T1000 (cell line): ENCODE measurements at places on chromosomes 13 and 19.
A peak's percentile ranks its signal among the peaks of the same experiment; 100 is the strongest.

DNA sequence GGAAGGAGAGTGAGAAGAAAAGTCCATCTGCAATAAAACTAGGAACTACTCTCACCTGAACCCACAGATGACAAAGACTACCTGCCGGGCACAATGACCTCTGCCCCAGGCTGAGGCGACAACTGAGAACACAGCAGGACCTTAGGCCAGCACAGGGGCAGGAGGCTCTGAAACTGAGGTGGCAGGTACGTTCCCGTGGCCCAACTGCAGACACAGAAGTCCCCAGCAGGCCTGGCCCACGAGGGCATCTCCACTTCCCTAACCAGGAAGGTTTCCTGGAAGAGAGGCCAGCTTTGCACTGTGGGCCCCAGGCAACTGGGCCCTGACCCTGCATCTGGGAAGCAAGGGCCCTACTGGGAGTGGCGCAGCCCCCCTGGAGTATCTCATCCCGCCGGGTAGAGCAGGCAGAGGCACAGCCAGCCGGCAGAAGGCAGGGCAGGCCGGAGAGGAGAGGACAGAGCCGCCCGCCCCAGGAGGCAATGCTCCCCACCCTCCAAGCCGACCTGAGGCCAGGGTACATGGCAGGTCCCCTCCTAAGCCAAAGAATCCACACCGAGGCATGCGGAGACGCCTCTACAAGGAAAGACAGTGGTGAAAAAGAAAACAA is 32.7 kb downstream of the STK24 start:
- DNase-seq, result no peak

GRCh38 chr19:17473041-17473440 is 2.7 kb downstream of the SLC27A1 start:
- no peak for DNase-seq

- DNase-seq, result no peak
Observed at GRCh38 chr19:5973867-5974635, 3.9 kb downstream of the RANBP3 start.

- no peak for DNase-seq
Observed at GRCh38 chr13:73324842-73325722, 266.3 kb downstream of the KLF5 start.

GRCh38 chr19:12983542-12984142 is 11.6 kb upstream of the NFIX start:
- DNase-seq, result peak; percentile 75

- DNase-seq, result no peak
Observed at GRCh38 chr19:46069806-46070341, 29.1 kb upstream of the IGFL4 start.

DNA sequence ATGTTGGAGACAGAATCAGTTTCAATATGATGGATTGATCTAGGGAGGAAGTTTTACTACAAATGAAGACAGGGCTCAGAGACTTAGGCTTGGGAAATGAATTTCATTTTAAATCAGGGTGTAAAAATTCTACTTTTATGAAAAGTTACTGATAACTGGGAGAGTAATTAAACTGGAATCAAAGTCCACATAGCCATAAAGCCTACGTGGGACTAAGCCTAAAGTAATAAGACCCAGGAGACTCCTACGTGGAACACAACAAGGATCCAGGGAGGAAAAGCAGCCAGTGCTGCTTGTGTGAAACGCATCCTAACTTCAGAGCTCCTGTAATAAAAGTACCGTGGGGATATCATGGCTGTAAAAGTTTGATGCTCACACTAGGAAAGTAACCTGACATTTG is 152.0 kb upstream of the MYO16 start:
- DNase-seq, result no peak

DNA sequence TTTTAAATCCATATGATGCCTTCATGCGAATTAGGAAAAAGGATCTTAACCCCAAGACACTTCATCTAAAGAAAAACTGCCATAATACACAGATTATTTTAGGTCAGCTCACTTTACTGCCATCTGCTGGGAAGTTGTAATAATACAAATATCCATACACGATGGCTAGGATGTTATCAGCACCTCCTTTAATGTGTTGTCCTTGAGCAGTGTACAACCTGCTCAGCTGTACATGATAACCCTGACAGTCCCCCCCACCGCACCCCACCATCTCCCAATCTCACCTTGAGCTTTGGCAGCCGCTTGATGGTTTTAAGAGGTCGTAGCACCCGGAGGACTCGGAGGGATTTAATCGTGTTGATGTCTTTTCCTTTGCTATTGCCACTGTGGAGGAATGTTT is 112.2 kb downstream of the IER2 start:
- no peak for DNase-seq

- DNase-seq, result no peak
Observed at GRCh38 chr19:9808855-9809824, 9.7 kb downstream of the FBXL12 start.

DNA sequence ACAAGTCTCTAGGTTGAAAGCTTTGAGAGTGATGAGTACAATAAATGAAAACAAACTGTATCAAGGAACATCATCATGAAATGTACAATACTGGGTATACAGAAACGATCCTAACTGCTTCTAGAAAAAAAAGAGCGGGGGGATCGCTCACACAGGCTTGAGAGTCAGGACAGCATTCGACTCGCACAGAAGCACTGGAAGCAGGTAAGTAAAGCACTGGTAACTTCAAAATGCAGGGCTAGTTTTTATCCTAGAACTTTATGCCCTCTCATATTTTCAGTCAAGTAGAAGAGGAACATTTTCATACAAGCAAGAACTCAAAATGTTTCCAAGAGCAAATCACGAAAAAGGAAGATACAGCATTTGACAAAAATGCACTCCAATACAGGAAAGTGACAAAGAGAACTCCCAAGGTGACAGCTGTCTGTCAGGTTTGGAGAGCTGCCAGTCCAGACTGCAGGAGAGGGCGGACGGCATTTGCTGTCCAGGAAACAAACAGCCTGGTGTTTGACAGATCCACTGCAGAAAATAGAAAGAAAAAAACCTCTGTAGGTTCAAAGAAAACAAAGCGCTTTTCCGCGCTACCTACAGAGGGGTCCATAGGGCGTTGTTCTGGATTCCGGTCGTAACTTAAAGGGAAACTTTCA is 58.2 kb upstream of the XPO4 start:
- DNase-seq, result no peak

GRCh38 chr19:43574424-43575155 is 737 bp downstream of the XRCC1 start:
- peak; percentile 14 for DNase-seq

DNA sequence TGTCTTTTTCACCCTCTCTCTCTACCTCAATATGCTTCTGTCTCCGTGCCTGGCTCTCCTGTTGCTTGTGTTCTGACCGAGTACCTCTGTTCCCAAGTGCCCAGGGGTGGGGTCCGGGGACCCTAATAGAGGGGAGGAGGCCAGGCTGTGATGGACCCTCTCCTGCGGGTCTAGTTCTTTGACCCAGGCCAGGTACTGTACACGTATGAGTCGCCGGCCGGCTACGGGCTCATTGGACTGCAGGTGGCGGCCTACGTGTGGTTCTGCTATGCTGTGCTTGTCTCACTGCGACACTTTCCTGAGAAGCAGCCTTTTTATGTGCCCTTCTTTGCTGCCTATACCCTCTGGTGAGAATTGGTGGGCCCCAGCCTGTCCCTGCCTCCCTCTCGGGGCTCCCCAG is 4.4 kb downstream of the TMEM145 start:
- DNase-seq, result no peak

DNA sequence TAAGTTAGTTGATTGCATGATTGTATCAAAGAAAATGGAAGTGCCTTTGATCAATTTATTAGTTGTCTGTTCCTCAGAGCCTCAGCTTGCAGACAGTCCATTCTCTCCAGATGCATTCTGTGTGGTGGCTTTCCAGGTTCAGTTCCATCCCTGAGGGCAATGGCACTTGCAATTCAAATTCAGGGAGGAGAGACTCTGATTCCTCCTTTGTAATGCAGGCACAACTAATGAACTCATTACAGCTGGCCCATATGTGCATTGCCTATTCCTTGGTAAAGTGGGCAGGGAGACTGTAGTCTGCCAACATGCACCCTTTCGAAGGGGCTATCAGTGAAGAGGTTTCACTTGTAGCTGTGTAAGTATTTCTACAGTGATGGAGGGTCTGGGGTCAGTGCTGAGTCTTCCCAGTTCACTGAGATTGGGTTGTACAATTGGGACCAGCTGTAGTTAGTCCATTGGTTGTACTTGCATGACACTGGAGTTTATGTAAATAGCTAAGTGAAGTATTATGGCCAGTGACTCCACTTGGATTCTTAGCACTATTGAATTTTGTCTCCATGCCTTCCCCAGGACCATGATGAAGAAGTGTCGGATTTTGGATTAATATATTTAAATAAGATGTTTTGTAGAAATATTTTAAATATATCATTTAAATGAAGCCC is 401.7 kb downstream of the GPC6 start:
- no peak for DNase-seq

DNA sequence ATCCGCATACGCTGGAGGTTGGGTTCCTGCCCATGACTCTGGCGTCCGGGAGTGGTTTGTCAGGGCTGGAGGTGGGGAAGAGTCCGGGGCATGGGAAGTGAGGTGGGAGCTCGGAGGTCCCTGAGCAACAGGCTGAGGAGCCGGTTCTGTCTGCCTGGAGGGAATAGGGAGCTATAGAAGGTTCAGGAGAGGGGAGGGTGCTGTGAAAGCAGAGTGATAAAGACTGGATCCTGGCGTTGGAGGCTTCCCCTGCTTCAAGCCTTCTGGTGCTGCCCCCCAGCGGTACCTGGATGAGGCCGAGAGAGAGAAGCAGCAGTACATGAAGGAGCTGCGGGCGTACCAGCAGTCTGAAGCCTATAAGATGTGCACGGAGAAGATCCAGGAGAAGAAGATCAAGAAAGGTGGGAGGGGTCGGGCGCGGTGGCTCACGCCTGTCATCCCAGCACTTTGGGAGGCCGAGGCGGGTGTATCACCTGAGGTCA is 2.6 kb downstream of the HMG20B start:
- DNase-seq, result no peak

- DNase-seq, result no peak
Observed at GRCh38 chr19:48842789-48843162, 6.5 kb upstream of the HSD17B14 start.

DNA sequence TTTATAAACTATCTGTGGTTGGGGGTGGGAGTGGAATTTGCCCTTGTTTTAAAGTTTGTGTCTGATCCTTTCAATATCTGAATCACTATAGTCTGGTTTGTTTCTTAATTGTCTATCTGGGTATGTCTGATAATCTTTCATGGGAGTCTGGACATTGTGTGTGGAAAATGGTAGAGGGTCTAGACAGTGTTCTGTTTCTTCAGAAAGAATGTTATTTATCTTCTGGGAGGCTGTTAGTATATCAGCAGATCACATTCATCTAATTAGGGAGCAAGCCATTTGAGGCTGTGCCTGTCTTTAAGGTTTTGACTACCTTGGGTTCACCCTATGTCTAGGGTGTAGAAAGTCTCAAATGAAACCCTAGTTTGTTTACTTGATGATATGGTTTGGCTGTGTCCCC is 110.5 kb downstream of the NDFIP2 start:
- no peak for DNase-seq

DNA sequence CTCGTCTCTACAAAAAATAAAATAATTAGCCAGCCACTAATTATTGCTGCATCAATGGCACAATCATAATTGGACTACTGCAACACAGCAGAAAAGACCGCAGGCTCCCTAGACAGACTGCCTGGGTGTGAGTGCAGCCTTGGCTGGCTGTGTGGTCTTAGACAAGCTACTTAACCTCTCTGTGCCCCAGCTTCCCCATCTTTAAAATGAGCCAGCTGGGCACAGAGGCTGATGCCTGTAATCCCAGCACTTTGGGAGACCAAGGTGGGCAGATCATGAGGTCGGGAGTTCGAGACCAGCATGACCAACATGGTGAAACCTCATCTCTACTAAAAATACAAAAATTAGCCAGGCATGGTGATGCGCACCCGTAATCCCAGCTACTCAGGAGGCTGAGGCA is 19.0 kb downstream of the TEX101 start:
- no peak for DNase-seq

- no peak for DNase-seq
Observed at GRCh38 chr13:111503905-111504695, 183.7 kb downstream of the TEX29 start.

- no peak for DNase-seq
Observed at GRCh38 chr13:33033986-33034385, 17.8 kb downstream of the KL start.

DNA sequence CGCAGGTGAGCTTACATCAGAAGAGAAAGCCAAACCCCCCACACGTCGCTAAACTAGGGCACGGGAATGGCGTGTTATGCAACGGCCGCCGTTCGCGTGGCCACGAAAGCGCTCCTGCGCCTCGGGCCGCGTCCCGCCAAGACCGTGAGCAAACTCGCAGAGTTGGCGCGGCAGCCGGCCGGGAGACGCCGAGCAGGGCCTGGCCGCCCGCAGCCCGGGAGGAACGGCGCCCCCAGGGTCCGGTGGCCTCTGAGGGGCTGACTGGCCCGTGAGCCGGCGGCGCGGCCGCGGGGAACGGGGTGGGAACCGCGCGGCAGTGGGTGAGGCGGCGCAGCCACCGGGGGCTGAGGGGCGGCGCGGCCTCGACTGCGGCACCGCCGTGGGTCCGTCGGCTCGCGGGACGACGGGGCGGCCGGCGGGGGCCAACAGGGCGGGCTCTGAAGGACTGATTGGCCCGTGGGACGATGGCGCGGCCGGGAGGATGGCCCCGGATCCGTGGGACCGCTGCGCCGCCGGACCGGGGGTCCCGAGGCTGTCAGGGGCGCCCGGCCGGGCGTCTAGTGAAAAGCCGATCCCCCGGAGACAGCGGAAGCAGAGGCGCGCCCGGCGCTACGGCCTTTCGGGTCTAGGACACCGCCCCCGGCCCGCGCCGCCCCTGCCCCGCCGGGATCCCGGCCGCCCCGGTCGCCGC is 903 bp downstream of the LATS2 start:
- DNase-seq, result no peak

DNA sequence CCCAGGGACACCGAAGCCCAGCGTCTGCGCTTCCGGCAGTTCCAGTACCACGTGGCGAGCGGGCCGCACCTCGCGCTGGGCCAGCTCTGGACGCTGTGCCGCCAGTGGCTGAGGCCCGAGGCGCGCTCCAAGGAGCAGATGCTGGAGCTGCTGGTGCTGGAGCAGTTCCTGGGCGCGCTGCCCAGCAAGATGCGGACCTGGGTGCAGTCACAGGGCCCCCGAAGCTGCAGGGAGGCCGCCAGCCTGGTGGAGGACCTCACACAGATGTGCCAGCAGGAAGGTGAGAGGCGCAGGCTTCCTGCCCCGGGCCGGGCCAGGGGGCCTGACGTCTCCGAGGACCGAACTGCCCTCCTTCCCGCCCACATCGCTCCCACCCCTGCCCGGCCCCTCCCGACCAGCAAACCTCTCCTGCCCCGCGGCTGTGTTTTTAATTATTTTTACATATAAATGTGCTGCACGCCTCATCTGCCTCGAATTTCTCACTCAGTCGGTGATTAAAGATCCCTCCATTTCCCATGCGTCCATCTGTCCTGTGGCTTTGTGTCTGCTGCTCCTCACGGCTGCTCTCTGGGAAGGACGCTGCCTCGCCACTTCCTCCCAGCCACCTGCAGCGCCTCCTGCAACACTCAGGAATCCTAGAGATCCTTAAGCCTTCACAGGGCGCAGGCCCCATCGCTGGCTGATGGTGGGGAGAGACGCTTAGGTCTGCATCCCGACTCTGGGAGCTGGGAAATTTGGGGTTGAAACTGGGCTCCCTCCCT is 4.3 kb downstream of the ZSCAN1 start:
- no peak for DNase-seq
